Gastrocnemius medialis (tissue), 4 donors: ENCODE measurements at places on chromosomes 16 and 17. TPM values are rescaled to one million over a fixed set of nuclear protein-coding genes. Genes with fewer than 3 reads are reported as not detected.

DNA sequence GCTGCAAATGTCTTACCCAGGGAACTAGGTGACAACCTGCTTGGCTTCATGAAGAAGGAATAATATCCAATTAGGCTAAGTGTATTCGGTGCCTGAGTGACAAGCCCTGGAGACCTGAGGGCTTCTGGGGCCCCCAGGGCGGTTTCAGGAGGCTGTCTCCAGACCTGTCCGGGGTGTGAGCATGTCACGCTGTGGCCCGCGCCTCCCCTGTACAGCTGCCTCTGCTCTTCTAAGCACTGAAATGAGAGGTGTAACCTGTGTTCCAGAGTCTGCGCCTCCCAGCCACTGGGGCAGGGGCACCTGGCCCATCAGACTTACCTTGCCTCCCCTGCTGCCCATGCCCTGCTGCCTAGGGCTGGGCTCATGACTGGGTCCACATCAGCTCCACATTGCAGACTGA, 114.3 kb downstream of the WWOX start:
- no peak for DNase-seq

DNA sequence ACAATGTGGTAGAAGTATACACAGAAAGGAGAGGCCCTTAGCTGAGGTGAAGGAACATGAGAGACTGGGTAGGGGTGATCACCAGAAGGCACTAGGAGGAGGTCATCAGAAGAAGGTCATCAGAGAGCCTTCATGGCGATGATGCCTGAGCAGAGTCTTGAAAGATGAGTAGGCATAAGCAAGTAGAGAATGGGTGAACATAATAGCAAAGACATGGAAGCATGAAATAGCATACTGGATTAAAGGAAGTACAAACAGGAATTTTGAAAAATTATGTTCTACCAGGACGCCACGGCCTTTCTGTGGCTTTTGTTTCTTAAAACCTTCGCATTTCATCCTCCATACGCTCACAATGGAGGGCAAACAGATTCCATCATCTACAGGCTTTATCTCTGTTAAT, 2.9 kb downstream of the IKZF3 start:
- DNase-seq, result no peak

DNA sequence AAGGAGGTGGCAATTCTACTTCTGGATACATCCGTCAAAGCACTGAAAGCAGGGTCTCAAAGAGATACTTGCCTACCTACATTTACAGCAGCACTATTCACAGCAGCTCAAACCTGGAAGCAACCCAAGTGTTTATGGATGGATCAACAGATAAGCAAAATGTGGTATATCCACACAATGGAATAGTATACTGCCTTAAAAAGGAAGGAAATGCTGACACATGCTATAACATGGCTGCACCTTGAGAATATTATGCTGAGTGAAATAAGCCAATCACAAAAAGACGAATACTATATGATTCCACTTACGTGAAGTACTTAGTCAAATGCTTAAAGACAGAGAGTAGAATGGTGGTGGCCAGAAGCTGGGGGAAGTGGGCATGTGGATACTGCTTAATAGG, 336.2 kb downstream of the SLC39A11 start:
- no peak for DNase-seq

GRCh38 chr16:57483725-57484514, 2.4 kb downstream of the DOK4 start:
- DNase-seq, result no peak

Gene SLC25A39
- 36.7 TPM for total RNA-seq
